Type B pancreatic cell (in vitro differentiated cells): ENCODE measurements at places on chromosomes 5 and 9. TPM values are rescaled to one million over a fixed set of nuclear protein-coding genes. Genes with fewer than 3 reads are reported as not detected.
A peak's percentile ranks its signal among the peaks of the same experiment; 100 is the strongest.

The MTMR12 gene
- 22.8 and 23.5 TPM in 2 replicates for total RNA-seq

The C9orf153 gene
- total RNA-seq: 1.1 TPM in 1 of 2 replicates, not detected in the other

The SLC35D2 gene
- 25.7 and 40.5 TPM in 2 replicates for total RNA-seq

The CDC20B gene
- total RNA-seq: 0.38 and 0.92 TPM in 2 replicates

The PCDHB4 gene
- 1.3 and 2.7 TPM in 2 replicates for total RNA-seq

The EPB41L4A gene
- total RNA-seq: 27.2 and 41.8 TPM in 2 replicates

The TYRP1 gene
- 86.2 TPM in 1 of 2 replicates, not detected in the other for total RNA-seq

The DELE1 gene
- 45.7 and 67.9 TPM in 2 replicates for total RNA-seq

The CCDC107 gene
- total RNA-seq: 15.6 and 17.2 TPM in 2 replicates

- no peak for DNase-seq
- no peak overlapping the region for H3K27ac ChIP-seq
- H3K27me3 ChIP-seq: peaks cover 5% of the 10 kb centered on the region
- H3K36me3 ChIP-seq: no peaks in the 10 kb centered on the region
- H3K4me1 ChIP-seq: peaks cover 3% of the 10 kb centered on the region
Measured at GRCh38 chr9:38489057-38489456, 64.8 kb upstream of the IGFBPL1 start.

- H3K36me3 ChIP-seq: peaks cover 9% of the 10 kb centered on the region
- H3K27ac ChIP-seq: peak overlapping the region; percentile 82
Measured at GRCh38 chr5:144169904-144170275, 569 bp downstream of the YIPF5 start.

DNA sequence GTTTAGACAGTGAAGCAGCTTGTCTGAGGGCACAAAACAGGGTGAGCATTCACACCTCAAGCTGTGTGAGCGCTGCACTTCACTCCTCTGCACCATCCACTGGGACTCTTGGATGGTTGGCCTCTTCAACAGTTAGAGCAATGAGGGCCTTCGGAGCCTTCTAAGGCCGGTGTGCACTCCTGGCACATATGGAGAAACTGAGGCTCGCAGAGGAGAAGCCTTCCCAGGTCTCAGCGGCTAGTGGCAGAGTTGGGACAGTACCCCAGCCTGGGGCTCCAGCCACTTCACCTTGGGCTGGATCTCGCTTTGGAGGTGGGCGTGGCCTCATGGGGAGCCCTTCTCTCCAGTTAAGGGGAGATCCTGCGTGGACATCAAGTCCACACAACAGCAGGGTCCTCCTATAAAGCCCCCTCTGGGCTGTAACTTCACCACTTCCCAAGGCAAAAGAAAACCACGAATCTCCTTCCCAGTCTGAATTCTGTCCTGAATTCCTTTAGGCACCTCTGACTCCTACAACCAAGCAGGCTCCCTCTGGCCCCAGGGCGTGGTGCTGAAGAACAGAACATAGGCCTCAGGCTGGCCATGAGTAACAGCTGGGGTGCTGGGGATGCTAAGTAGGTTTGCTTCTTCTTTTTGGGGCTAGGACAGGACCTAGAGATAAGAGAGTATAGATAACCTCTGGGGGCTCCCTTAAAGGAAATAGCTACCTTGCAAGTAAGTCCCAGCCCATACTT lies 30.5 kb upstream of the CSF1R start:
- H3K27ac ChIP-seq: no peak overlapping the region
- H3K4me1 ChIP-seq: peaks cover 10% of the 10 kb centered on the region
- no peak overlapping the region for H3K4me3 ChIP-seq
- peaks cover under 1% of the 10 kb centered on the region for H3K27me3 ChIP-seq

- no peak for DNase-seq
- no peaks in the 10 kb centered on the region for H3K36me3 ChIP-seq
- H3K4me1 ChIP-seq: peaks cover 10% of the 10 kb centered on the region
- H3K27me3 ChIP-seq: no peaks in the 10 kb centered on the region
- no peak overlapping the region for H3K4me3 ChIP-seq
- H3K27ac ChIP-seq: no peak overlapping the region
Measured at GRCh38 chr5:100779669-100780375, 123.3 kb downstream of the ST8SIA4 start.

- H3K27ac ChIP-seq: no peak overlapping the region
- H3K27me3 ChIP-seq: no peaks in the 10 kb centered on the region
- H3K4me1 ChIP-seq: no peaks in the 10 kb centered on the region
- DNase-seq: no peak
- no peak overlapping the region for H3K4me3 ChIP-seq
Measured at GRCh38 chr5:125526966-125527365, 780.5 kb upstream of the ZNF608 start.

- DNase-seq: no peak
- H3K27ac ChIP-seq: no peak overlapping the region
- H3K27me3 ChIP-seq: no peaks in the 10 kb centered on the region
Measured at GRCh38 chr9:112861638-112862555, 28.8 kb downstream of the SLC46A2 start.

GRCh38 chr5:115487756-115488155 lies 56.8 kb downstream of the FEM1C start:
- H3K4me3 ChIP-seq: no peak overlapping the region

- H3K4me3 ChIP-seq: no peak overlapping the region
- no peak for DNase-seq
- peaks cover 9% of the 10 kb centered on the region for H3K4me1 ChIP-seq
- H3K36me3 ChIP-seq: peaks cover 8% of the 10 kb centered on the region
- peaks cover 8% of the 10 kb centered on the region for H3K27me3 ChIP-seq
Measured at GRCh38 chr5:124592891-124593290, 153.5 kb downstream of the ZNF608 start.

GRCh38 chr9:35664531-35665470 lies at the start of gene ARHGEF39:
Gene ARHGEF39, minus strand, starts transcription at chr9:35665195. Its CDS starts 26 bp downstream, at chr9:35665169.
- peak; percentile 92 for DNase-seq
- H3K4me3 ChIP-seq: peak within 1 kb of the TSS; percentile 86
- peak within 1 kb of the TSS; percentile 41 for H3K27ac ChIP-seq
- H3K36me3 ChIP-seq: peaks cover 7% of the 10 kb centered on the region
- no peaks in the 10 kb centered on the region for H3K27me3 ChIP-seq

DNA sequence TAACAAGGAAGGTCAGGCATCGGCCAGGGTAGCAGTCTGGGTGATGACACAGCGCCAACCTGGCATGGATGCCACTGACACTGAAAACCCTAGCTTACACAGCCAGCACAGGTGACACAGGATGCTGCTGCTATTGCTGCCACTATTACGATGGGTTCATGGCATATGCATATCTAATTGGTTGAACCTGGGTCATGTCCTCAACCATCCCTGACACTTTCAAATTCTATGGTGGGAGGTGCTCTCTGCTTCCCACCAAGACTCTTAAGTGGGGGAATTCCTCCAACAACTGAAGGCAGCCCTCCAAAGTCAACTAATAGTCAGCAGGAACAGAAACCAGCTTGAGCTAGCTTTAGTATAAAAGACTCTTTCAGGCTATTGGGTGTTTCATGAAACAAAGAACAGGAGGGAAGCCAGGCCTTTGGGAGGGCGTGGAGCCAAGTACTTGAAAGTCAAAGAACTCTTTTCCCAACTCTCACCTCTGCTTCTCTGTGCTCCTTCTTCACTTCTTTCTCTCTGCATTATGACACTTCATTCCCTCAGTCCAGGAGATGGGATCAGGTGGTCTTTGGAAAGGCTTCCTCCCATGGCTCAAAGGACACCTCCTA lies 21.3 kb downstream of the PTTG1 start:
- H3K4me1 ChIP-seq: peaks cover 11% of the 10 kb centered on the region
- H3K4me3 ChIP-seq: no peak overlapping the region
- no peaks in the 10 kb centered on the region for H3K36me3 ChIP-seq
- H3K27ac ChIP-seq: no peak overlapping the region
- peaks cover 9% of the 10 kb centered on the region for H3K27me3 ChIP-seq

- no peaks in the 10 kb centered on the region for H3K4me1 ChIP-seq
- DNase-seq: no peak
- no peak overlapping the region for H3K27ac ChIP-seq
Measured at GRCh38 chr5:60333005-60333571, 366.9 kb downstream of the DEPDC1B start.

GRCh38 chr9:129620669-129621295 lies at the start of gene C9orf50:
Gene C9orf50, minus strand, starts transcription at chr9:129621101. Its CDS starts 527 bp downstream, at chr9:129620574.
- H3K27ac ChIP-seq: no peak within 1 kb of the TSS
- peaks cover 4% of the 10 kb centered on the region for H3K4me1 ChIP-seq
- no peaks in the 10 kb centered on the region for H3K36me3 ChIP-seq
- H3K27me3 ChIP-seq: peaks cover 15% of the 10 kb centered on the region
- peak within 1 kb of the TSS; percentile 81 for H3K4me3 ChIP-seq

DNA sequence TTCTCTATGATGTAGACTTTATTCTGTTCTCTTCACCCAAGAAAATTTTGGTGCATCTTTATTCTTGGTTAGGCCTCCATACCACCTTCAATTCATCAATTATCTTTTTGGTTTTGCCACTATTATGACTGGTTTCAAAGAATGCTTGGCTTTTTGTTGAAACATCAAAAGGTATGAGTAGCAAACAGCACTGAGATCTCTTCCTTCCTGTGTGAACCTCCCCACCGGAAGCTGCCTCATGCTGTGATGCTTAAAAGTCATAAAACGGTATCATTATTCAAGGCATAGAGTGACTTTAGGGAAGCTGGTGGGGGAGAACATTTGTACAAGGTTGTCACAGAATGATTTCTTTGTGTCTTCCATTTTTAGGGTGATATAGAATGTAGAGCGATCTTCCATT lies 70.6 kb downstream of the IQGAP2 start:
- DNase-seq: no peak
- no peak overlapping the region for H3K27ac ChIP-seq
- H3K36me3 ChIP-seq: no peaks in the 10 kb centered on the region
- H3K27me3 ChIP-seq: no peaks in the 10 kb centered on the region
- H3K4me3 ChIP-seq: no peak overlapping the region

DNA sequence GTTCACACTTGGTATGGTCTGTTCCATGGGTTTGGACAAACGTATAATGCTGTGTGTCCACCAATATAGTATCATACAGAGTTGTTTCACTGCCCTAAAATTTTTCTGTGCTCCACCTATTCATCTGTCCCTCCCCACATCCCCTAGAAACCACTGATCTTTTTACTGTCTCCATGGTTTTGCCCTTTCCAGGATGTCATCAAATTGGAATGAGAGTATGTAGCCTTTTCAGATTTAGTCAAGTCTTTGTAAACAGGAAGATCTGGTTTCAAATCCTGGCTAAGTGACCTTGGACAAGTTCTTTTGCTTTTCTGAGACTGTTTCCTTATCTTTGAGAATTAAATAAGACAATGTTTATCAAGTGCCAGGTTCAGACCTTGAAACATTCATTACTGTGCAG lies 13.2 kb upstream of the LVRN start:
- no peaks in the 10 kb centered on the region for H3K4me1 ChIP-seq
- H3K27me3 ChIP-seq: no peaks in the 10 kb centered on the region
- H3K4me3 ChIP-seq: no peak overlapping the region
- no peak for DNase-seq
- no peak overlapping the region for H3K27ac ChIP-seq

GRCh38 chr9:136367296-136368145 lies 4.0 kb upstream of the DNLZ start:
- H3K4me3 ChIP-seq: no peak overlapping the region
- H3K27me3 ChIP-seq: no peaks in the 10 kb centered on the region
- no peak overlapping the region for H3K27ac ChIP-seq
- DNase-seq: no peak

DNA sequence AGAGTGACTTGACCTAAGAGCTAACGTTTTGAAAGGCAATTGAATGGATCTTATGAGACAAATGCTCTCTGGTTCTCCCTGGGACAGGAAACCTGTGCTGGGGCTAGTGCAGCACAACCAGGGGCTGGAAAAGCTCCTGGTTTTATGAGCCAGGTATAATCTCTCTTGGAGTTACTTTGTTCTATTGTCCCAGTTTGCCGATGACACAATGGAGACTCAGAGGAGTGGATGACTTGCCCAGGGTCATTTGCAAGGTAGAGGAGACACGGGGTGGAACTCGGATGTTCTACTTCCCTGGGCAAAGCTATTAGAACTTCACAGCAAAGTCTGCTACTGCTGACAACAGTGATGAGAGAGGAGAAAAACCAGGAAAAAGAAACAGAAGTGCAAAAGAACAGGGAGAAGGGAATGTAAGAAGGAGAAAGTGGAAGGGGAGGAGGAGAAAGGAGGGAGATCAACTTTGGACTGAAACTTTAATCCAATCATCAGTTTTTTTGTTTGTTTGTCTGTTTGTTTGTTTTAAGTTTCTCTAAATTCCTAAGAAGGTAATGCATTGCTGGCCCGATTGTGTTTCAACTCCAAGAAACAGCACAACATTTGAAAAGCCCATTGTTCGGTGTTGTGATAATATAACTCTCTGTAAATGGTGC lies 7.4 kb upstream of the GSN start:
- H3K4me1 ChIP-seq: peaks cover 20% of the 10 kb centered on the region
- DNase-seq: no peak
- H3K27ac ChIP-seq: peak overlapping the region; percentile 1
- H3K27me3 ChIP-seq: peaks cover 15% of the 10 kb centered on the region
- H3K36me3 ChIP-seq: no peaks in the 10 kb centered on the region
- H3K4me3 ChIP-seq: no peak overlapping the region

DNA sequence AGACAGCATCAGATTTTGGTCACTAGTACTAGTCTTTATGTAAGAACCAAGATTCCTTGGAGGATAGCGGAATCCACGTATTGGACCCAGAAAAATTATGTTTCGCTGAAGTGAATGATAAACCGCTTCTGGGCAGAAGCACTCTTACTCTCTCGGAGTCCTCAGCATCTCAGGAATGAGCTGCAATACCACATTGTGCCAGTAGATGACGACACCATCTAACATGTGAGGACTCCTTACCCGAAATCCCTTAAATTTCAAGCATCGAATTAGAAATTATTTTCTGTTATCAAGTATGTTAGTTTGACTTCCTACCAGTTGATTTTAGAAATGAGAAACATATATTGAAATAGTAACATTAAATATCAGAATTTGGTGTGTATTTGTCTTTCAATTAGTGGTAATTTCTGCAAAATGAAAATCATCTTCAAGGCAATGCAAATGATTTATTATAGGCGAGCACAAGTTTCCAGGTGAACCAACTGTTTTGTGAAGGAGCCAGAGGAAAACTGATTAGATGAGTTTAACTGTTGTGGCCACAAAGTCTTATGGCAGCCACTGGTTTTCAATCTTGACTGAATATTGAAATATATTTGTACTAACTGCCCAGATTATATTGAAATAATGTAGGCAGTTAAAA lies 66.0 kb upstream of the CAMK4 start:
- H3K27me3 ChIP-seq: peaks cover 7% of the 10 kb centered on the region
- peaks cover 5% of the 10 kb centered on the region for H3K4me1 ChIP-seq
- H3K27ac ChIP-seq: no peak overlapping the region

DNA sequence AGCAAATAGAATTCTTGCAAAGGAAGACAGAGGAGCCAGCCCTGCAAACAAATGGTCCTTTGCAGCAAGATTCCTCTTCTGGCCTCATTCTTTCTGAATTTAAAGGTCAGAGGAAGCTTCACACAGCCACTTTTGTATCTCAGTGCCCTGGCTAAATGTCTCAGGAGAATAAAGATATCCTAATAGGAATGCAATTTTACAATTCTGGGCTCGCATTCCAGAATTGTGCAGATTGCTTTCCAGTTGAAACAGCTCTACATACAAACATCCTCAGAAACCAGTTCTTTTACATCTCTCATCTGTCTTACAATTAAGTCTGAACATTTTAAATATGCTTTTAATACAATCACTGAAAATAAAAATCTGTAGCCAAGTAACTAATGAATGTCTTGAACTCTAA lies 14.6 kb upstream of the ACOT12 start:
- H3K4me1 ChIP-seq: peaks cover 8% of the 10 kb centered on the region
- DNase-seq: no peak
- H3K36me3 ChIP-seq: peaks cover 10% of the 10 kb centered on the region
- no peak overlapping the region for H3K27ac ChIP-seq
- no peaks in the 10 kb centered on the region for H3K27me3 ChIP-seq
